Stimulated activated CD8-positive, alpha-beta memory T cell treated with anti-CD3 and anti-CD28 coated beads, Interleukin-15, amount 100 ng/mL, for 4 hours (primary cell): ENCODE measurements at places on chromosomes 7 and 10.

DNA sequence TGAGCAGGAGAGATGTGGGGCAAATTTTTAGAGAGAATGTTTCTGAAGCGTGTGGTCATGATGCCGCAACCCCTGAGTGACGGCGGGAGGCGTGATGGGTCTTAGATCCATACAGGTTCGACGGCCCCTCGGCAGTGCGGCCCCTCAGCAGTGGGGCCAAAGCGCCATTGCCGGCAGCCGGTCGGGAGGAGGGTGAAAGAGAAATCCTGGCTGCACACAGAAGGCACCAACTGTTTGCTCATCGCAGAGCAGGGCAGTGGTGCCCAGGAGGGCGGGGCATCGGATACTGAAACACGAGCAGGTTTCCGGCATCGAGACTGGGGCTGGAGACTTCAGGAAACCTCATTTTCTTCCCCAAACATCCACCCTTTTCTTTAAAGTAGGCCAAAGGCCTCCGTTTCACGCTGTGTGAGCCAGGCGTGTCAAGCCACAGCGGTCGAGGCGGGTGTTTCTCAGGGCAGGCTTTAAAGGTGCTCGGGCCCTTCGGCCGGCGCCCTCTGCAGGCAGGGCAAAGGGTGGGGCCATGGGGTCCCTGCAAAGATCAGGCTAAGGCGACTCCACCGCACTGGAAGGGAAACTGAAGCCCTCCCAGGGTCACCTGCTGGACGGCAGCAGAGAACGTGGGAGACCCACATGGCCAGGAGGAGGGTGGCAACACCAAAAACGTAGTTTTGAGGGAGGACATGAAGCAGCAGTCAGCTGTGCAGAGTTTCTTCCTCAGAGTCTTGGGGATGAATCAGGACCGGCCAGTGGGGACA lies 42.0 kb upstream of the PPP2R2D start:
- DNase-seq: no peak

GRCh38 chr7:99621271-99621670 lies 4.5 kb downstream of the ZSCAN25 start:
- DNase-seq: no peak

- no peak for DNase-seq
These were observed 64.4 kb upstream of the ARID5B start for GRCh38 chr10:61836888-61837754.

- DNase-seq: no peak
These were observed 224.6 kb upstream of the ZWINT start for GRCh38 chr10:56585447-56586171.

DNA sequence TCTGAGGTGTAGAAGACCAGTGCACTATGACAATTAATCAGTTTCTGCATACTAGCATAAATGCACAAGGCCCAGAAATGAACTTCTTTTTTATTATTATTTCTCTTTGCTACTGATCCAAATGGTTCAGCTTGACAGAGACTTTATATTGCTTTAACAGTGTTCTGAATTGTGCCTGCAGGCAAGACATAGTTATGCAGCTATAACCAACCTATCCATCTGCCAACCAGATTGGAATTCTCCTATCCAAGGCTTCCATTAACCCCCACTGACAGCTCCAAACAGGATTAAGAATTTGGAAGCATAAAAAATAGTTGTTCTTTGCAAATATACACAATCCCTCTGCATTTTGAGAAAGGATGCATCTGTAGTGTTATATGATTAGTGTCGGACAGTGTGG lies 98.2 kb downstream of the BTRC start:
- no peak for DNase-seq
